ENCODE measurements at places on chromosomes 1 and 21.
A peak's percentile ranks its signal among the peaks of the same experiment; 100 is the strongest.

GRCh38 chr1:43987159-43987902 lies 4.1 kb upstream of the CCDC24 start:
- peak; percentile 89 for DNase-seq

DNA sequence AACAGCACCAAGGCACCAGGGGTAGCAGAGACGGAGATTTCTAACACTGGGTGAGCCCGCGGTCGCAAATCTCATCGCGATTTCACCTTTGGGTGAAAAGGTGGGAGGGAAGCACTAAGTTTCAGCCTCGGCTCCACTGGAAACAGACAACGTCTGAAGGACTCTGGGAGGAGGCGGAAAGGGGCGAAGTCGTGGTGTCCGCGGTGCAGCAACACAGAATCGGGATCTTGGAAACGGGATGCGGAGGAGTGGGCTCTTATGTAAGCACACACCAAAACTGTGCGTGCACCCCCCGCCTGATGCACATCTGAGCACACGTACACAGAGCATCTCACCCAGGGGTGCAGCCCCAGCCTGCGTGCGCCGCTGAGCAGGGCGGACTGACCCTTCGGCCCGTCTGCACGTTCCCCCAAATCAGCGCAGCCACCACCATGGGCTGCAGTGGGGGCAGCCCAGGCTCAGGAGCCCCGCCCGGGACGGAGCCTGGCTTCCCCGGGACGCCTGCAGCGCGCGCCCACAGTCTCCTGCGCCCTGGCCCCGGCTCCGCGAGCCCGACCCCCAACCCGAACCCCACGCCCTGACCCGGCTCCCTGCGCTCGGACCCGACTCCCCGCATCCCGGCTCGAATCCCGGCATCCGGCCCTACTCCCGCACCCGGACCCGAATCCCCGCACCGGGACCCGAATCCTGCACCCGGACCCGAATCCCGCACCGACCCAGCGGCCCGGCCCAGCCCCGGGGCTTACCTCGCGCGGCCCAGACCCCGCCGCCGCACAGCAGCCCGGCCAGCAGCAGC lies 670 bp downstream of the CLSTN1 start:
- DNase-seq: peak; percentile 92

DNA sequence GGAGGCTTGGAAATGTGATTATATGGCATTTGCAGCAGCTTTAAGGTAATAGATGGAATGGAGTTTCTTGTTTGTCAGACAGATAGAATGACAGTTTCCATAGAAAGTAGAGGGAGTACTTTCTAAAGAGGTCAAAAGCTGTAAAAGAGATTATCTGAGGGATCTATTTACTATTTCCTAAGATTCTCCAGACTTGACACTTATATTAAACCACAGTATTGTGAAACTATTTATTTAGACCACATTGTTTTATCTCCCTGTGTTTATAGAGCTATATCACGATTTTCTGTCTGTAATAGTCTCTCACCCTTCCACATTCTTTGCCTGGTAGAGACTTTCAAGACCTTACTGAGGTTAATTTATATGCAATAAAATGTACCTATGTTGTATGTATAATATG lies 66.7 kb downstream of the MAN1A2 start:
- no peak for DNase-seq

DNA sequence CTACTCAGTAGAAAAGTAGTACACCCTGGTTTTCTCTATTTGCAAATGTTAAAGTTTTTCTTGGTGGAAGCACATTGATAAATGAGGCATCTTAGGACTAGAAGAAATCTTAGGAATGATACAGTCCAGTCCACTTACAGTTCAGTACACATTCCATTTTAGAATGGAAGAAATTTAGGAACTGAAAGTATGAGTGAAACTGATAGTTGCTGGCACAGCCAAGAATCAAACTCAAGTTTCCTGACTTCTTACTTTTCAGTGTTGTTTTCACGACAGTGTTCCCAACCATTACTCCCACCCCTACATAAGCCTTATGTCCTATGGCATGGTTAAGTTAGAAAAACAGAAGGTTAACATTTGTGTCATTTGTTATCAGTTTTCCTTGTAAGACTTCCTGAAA lies 258.5 kb downstream of the BACH1 start:
- no peak for DNase-seq

- peak; percentile 87 for DNase-seq
Measured at GRCh38 chr1:6967431-6968111, 182.3 kb downstream of the CAMTA1 start.
